Stimulated activated CD4-positive, alpha-beta T cell treated with anti-CD3 and anti-CD28 coated beads, Interleukin-4, amount 100 ng/mL, for 4 hours (primary cell): ENCODE measurements at places on chromosomes 1 and 21.

GRCh38 chr1:168273575-168273974 is 7.1 kb upstream of the TBX19 start:
- DNase-seq: no peak

- DNase-seq: no peak
These were observed 7.2 kb downstream of the AGMAT start for GRCh38 chr1:15577691-15578090.

- DNase-seq: no peak
These were observed 35.1 kb upstream of the LBR start for GRCh38 chr1:225462714-225463574.

DNA sequence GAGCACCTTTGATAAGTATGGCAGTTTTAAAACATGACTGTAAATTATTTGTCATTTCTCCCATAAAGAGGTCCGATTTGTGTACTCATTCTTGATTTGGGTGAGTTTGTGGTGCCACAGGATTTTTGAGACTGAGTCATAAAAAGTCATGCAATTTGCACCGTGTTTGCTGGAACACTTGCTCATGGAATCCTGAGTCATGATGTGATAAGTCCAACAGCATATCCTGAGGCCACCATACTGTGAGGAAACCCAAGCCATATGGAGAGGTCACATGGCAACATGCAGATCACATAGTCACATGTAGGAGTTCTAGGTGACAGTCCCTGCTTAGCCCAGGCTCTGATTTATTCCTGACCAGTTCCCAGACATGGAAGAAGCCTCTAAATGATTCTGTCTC is 40.8 kb upstream of the PRRX1 start:
- DNase-seq: no peak

DNA sequence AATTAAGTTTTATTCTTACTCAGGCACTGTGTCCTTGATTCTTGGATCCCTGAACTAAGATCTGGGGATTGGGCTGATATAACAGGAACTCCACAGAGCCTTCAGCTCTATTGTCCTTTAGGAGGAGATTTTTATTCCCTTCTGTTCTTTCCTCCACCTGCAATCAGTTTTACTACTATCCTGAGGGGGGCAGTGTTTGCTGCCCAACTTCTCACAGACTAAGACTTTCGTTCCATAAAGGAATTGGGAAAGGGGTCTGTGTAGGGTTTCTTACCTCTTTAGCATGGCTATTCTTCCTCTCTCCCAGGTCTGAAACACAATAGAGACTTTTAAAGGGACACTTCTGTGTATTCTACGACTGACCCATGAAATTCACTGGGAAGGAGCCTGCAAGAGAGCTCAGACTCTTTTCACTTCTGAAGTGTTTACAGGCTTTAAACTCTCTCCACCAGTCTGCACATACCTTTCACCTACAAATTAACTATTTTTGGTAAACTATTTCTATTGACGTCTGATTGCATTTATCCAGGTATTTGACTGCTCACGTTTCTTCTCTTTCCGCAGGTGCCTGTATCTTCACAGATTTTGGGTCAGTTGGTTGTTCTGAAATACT is 103.3 kb upstream of the DEPDC1 start:
- no peak for DNase-seq

DNA sequence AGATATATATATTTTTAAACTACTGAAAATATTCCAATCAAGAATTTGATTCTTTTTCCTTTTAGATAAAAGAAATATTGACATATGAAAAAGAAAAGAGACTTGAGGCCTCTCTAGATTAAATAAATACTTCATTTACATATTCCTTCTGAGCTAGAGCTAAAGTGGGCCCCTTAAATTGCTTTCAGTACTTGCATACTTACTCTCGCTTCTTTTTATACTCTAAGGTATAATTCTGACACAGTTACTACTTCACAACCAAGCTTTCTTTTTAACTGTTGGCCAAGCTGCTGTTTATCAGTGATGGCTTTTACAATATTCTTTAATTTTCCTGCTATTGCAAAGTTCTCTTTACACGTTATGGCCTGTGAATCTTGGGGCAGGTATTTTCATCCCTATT is 24.6 kb downstream of the EXTL2 start:
- no peak for DNase-seq

- no peak for DNase-seq
These were observed 54.6 kb downstream of the NTNG1 start for GRCh38 chr1:107195476-107195875.

- no peak for DNase-seq
These were observed 1.3 kb downstream of the RIT1 start for GRCh38 chr1:155909894-155910293.

DNA sequence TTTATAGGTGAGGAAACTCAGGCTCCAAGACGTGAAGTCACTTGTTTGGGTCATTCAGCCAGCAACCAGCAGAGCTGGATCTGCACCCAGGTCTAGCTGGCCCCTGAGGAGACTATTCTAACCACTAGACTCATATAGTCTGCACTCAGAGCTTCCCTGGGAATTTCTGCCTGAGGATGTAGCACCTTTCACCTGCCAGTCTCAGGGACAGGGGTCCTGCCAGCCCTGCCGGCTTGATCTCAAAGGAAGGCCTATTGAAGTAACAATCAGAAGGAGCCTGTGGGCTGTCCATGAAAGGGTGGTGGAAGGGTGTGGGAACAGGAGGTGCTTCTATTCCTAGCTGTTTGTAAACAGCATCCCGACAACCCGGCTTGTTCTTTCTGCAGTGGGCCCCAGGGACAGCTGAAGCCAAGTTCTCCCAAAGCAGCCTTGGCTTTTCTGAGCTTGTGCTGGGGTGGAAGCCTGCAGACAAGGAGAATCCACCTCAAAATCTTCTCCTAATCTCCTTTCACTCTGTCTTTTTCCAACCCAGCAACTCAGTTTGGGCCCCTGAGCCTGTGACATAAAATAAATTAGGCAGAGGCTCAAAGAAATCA is 7.8 kb downstream of the LMOD1 start:
- no peak for DNase-seq

DNA sequence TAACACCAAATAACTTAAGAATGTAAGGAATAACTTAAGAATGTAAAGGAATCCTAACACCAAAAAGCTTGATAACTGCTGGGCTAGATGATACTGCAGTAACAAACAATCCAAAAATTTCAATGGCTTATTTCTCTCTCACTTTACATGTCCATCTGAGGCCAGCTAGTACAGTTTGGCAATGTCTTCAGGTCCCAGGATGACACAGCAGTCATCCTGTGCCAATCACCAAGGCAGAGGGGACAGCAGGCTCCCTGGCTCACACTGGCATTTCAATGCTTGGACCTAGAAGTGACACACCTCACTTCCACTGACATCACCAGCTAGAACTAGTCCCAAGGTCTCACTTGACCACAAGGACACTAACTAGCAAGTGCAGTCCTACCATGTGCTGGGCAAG is 15.3 kb downstream of the DNAJC11 start:
- DNase-seq: no peak

DNA sequence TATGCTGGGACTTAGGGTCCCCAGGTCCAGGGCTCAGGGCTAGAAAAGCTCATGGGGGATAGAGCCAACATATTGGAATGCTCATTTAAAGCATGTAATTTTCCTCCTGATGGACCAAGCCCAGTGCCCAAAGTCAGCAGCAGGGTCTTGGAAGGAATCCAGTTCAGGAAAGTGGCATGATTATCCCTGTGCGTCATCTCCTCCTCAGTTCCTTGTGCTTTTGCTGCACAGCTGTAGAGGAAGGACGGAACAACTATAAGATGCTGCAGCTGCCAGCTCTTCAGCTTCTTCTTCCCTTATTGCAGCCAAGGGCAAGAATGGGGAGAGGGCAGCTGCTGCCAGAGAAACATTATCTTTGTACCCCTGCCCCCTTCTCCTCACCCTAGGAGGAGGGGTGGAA is 58.4 kb downstream of the OVGP1 start:
- DNase-seq: no peak

DNA sequence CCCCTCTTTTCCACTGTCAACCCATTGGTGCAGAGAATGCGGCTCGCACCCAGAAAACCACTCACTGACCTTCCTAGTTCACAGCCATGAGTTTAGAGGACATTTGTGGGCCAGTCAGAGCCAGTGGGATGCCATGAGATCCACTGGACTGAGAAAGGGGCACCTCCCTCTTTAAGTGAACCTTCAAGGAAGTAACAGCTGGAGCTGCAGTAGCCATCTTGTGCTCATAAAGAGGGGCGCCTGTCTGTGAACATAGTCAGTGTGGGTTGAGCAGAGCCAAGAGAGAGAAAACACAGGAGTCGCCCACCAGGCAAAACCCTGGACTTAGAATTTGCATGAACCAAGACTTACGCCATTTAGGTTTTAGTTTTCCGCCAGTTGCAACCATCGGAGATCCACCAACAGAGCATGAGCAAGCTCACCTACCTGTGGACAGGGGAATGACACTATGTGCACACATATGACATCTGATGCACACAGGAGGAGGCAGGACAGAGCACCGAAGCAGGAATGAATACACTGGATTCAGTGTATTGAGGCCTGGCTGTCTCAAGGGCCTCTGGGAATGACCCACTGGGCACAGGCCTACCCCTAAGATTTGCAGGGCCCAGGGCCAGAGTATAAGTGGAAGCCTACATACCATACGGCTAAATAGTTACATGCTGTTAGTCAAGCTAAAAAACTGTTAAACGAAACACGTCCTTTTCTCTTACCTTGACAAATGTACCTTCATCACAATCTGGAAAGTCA is 151.6 kb downstream of the GRIK3 start:
- DNase-seq: no peak
